ENCODE measurements at places on chromosomes 16 and 17.
A peak's percentile ranks its signal among the peaks of the same experiment; 100 is the strongest.

GRCh38 chr17:9755083-9755482 is 36.3 kb downstream of the DHRS7C start:
- DNase-seq, result no peak

DNA sequence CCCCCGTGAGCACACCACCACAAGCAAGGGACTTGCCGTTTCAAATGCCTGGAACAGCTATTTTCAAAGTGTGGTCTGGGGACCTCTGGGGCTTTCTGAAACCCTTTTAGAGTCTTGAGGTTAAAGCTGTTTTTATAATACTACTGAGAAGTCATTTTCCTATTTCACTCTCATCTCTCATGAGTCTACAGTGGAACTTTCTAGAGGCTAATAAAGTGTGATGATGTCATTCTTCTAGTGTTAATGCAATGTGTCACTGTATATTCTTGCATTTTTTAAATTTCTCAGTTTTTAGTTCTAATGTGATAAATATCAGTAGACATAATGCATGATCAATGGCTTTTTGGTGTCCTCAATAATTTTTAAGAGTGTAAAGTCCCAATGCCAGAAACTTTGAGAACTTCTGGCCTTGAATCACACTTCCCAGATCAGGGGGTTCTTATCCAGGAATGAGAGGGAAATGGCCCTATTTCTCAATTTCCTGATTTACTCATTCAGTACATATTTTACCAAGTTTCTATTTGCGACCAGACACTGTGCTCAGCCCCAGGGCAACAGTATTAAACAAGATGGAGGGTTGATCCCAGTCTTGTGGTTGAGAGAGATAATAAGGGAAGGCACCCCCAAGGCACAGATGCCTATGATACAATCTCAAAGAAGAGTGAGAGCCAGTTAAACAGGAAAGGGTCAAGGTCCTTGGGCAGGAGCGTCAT is 444.0 kb downstream of the HS3ST3B1 start:
- no peak for DNase-seq

DNA sequence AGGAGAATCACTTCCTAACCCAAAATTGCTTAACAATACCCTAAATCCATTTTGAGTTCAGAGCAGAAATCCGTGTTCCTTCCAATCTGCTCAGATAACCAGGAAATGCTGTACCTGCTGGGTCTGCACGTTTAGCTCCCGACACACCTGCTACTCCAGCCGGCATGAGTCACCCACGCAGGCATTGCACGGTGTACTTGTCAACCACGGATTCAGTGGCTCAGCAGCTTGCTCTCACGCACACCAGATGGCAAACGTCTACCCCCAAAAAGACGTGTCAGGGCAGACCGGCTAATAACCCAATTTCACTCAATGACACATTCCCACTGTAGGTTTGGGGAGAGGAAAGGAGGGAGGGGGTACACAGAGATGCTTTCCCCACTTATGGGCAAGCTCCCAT is 468.1 kb downstream of the SOX9 start:
- DNase-seq, result no peak

- no peak for DNase-seq
These were observed 77.5 kb downstream of the KANSL1 start for GRCh38 chr17:46115699-46116098.

GRCh38 chr17:80504686-80505413 is 28.4 kb upstream of the NPTX1 start:
- DNase-seq, result no peak

DNA sequence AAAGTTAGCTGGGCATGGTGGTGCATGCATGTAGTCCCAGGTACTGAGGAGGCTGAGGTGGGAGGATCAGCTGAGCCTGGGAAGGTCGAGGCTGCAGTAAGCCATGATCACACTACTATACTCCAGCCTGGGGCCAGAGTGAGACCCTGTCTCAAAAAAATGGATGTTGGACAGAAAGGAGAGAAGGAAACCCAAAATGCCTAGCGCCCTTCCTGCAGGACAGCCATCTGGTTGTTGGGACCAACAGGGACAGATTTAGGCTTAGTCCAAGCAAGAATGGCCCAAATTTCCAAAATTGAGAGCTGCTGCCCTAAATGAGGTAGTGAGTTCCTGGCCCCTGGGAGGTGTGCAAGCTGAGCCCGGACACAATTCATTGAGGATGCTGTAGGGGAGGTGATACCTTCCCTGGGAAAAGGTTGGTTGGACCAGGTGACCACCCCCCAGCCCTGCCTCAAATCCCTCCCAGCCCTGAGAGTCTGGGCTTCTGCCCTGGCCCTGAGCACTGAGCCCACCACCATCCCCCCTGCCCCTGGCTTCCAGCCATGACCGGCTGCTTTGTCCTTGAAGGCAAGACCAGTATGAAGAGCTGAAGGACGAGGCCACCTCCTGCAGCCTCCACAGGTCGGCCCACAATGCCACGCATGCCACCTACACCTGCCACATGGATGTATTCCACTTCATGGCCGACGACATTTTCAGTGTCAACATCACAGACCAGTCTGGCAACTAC is 35.1 kb downstream of the IL21R start:
- no peak for DNase-seq

GRCh38 chr17:7883781-7884386 is 4.7 kb upstream of the CHD3 start:
- DNase-seq, result peak; percentile 37

GRCh38 chr16:74735162-74735452 is 34.4 kb upstream of the MLKL start:
- DNase-seq, result no peak

- no peak for DNase-seq
These were observed 24.0 kb upstream of the PHB1 start for GRCh38 chr17:49438436-49439278.

DNA sequence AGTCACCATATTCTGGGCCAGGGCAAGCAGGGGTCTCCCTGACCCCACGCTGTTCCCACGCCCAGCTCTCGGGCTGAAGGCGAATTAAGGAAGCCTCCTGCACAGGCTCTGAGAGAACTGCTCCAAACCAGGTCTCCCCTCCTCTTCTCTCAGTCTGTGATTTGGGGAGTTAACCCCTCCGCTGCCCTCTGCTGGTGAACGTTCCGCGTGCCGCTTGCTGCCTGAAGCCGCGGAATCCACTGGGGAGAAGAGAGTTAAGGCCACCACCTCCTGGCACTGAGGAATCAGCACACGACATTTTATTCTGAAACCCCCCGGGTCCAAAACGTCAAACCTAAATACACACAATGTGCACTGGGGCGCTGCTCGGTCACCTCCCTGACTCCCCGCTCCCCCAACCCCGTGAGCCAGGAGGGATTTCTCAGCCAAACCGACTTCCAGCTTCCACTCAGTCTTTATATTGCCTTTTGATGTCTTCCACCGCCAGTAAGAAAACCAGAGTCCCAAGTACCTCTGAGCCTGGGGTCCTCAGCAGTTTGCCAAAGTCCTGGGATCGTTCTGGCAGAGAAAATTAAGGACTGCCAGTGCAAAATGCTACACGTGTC is 54.4 kb upstream of the RCVRN start:
- DNase-seq, result no peak

GRCh38 chr17:40139566-40140058 is 725 bp upstream of the CASC3 start:
- DNase-seq, result no peak

DNA sequence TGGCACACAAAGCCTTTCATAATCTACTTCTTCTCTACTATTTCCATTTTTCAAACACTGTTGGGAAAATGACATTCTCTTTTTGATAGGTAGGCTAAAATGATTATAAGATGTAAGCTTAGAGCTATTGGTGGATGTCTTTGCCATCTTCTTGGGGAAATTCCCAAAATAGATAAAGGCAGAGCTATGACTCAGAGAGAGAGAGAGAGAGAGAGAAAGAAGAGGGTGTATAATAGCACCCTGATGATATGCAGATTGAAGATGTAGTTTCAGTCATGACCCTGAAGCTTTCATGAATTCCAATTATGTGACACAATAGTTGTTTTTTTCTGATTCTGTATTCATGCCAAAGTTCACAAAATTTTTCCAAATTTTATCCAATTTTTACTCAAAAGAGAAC is 529.1 kb downstream of the HS3ST4 start:
- no peak for DNase-seq

DNA sequence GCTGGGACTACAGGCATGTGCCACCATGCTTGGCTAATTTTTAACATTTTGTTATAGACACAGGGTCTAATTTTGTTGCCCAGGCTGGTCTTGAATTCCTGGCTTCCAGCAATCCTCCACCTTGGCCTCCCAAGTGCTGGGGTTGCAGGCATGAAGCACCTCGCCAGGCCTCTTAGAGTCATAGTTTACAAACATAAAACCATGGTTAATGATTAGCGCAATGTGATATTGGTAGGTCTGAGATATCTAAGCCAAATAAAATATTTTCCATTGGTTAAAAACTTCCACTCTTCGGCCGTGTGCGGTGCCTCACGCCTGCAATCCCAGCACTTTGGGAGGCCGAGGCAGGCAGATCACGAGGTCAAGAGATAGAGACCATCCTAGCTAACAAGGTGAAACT is 16.6 kb downstream of the TXNDC11 start:
- no peak for DNase-seq

GRCh38 chr16:57959121-57959520 is 11.8 kb downstream of the CNGB1 start:
- DNase-seq, result no peak

DNA sequence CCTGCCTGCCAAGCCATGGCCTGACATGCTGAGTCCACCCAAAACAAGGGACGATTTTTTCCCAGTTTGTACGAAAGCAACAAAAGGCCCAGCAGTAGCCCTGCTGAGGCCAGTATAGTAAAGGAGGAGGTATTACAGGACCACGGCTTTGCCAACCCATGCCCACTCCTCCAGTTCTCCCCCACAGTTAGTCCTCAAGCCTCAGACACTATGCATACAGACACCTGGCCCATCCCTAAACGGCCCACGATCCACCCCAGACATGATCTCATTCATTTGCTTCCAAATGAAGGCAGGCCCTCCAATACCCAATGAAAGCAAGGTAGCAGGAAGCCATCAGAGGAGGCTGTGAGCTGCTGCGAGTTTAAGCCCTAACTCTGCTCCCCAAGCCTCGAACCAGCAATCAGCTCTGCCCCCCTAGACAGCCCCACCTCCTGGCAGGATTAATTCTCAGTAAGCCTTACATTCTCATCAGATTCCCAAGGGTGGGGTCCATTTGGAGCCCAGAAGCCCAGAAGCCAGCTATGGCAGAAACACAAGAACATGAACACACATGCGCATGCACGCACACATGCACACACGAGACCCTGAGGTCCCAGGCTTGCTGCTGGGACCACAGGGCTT is 4.9 kb downstream of the HDAC5 start:
- DNase-seq, result no peak

DNA sequence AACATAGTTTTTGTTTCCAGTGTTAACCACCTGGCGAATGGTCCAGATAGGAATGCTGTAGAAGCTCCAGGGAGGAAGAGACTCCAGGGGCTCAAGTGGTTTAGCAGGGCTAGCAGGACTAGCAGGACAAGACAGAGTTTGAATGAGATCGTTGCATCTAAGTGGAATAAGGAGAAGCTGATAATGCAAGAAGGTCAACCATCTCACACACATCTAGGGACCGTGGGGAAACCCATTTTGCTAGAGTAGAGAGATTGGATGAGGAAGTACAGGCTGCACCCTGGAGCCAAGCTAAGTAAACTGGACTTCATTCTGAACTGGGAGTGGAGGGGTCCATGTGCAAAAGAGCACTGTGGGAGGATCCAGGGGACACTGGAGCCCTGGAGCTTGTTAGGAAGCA is 86.1 kb upstream of the HSBP1 start:
- DNase-seq, result no peak

DNA sequence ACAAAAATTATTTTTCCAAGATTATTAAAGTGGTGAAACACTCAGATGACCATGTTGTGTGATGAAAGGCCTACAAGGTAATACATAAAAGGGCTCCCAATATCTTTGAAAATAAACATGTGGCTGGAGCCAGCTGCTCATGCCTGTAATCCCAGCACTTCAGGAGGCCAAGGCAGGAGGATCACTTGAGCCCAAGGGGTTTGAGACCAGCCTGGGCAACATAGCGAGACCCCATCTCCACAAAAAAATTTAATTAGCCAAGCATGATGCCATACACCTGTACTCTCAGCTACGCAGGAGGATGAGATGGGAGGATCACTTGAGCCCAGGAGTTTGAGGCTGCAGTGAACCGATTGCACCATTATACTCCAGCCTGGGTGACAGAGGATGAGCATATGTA is 26.8 kb downstream of the SIAH1 start:
- no peak for DNase-seq

DNA sequence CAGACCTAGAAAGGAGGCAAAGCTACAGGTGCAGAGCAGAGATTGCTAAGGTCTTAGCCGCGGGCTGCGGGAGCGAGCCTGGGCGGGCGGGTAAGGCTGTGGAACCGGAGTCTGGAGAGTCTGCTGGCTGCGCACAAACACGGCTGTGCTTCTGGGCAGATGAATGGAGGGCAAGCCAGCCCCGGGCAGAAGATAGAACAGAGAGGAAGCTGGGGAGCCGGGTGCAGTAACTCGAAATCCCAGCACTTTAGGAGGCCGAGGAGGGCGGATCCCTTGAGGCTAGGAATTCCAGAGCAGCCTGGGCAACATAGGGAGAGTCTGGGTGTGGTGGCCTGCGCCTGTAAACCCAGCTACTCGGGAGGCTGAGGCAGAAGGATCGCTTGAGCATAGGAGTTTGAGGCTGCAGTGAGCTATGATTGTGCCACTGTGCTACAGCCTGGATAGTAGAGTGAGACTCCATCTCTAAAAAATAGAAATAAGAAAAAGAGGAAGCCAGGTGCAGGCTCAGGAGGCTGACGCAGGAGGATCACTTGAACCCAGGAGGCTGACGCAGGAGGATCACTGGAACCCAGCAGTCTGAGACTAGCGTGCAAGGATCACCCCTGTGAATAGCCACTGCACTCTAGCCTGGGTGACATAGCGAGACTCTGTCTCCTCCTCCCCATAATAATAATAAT is 56.3 kb downstream of the PITPNC1 start:
- no peak for DNase-seq

DNA sequence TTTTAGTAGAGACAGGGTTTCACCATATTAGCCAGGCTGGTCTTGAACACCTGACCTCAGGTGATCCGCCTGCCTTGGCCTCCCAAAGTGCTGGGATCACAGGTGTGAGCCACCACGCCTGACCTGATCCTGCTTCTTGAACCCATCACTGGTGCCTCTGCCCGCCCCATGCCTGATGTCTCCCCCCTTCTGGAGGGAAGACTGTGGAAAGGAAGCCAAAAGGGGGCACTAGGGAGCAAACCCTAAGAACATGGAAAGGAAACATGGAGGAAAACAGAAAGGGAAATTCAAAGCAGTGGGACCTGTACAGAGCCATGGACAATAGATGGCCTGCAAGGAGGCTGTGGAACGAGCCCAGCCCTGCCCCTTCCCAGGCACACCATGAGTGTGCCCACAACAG is 31.1 kb upstream of the FASN start:
- no peak for DNase-seq
